ENCODE measurements at places on chromosomes 4 and X.

GRCh38 chr4:57071326-57071725 is 38.9 kb downstream of the IGFBP7 start:
- no peak for DNase-seq

- DNase-seq, result peak; percentile 5
Measured at GRCh38 chrX:51568586-51568985, 50.1 kb downstream of the CENPVL3 start.

DNA sequence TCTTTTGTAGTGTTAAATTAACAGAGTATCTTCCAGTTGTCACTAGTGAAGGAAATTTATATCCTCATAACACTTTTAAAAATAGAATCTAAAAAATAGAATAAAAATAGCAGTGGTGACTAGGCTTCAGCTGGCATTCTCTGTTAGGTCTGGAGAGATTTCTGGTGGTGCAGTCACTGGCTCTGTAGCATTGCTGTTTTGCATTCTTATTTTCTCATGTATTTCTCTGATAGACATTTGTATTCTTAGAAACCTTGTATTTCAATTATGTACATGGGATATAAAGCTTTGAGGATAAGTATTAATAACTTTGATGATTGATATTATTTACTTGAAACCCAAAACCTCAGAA is 87.6 kb downstream of the TMEM131L start:
- DNase-seq, result no peak

GRCh38 chr4:147064856-147065255 is 119.2 kb upstream of the TTC29 start:
- DNase-seq, result no peak

GRCh38 chr4:87078987-87079486 is 141.4 kb downstream of the KLHL8 start:
- DNase-seq, result no peak

DNA sequence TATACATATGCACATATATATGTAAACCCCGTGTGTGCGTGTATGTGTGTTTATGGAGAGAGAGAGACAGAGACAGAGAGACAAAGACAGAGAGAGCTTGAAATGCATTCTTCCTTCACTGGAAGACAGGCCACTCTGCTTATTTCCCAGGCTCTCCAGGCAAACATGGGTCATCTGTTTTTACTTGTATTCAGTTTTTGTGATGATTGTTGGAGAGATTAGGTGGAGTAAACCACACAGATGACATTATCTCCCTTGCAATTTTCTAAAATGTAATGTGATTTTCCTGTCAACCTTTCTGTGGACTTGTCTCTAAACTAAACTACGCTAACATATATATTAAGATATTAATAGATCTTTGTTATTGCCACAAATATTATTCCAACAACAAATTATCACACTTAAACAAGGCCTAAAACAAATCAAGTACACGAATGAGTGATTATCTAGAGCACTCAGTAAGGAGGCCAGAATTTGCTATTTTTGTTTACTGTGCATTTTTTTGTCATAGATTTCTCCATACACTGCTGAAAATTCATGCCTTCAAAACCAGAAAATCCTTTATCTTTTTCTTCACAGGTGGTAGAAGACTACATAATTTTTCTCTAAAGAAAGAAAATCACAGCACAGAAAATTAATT is 251.8 kb upstream of the SLIT2 start:
- no peak for DNase-seq

DNA sequence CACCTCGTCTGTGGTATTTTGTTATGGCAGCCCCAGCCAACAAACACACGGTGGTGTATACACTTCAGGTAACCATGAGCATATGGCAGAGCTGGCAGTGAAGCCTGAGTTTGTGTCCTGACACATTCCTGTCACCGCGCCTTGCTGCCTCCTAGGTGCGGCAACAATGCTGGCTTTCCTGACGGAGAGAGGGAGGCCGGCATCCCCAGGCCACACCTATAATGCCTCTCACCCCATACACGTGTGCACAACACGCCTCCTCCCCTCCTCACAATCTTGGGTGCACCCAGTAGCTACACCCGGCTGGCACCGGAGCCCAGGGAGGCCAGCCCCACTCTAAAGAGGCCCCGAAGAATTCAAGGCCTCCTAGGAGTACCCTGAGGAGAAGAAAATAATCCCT is 158.5 kb downstream of the NSUN7 start:
- no peak for DNase-seq

DNA sequence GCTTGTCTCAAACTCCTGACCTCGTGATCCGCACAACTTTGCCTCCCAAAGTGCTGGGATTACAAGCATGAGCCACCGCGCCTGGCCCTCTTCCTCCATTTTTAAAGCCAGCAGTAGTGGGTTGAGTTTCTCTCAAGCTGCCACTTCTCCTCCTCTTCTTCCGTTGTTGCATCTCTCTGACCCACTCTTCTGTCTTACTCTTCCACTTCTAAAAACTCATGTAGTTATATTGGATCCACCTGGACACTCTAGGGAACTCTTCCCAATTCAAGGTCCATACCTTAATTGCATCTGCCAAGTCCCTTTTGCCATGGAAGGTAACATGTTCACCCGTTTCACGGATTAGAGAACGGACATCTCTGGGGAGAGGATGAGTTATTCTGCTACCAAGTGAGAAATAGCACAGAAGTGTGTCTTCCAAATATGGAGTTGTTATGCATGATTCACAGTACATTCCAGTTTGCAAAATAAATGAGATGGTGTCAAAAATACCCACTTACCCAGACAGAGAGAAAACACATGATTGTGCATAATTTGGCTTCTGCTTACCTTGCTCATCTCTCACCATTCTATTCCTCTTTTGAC is 51.8 kb downstream of the GBA3 start:
- DNase-seq, result no peak

DNA sequence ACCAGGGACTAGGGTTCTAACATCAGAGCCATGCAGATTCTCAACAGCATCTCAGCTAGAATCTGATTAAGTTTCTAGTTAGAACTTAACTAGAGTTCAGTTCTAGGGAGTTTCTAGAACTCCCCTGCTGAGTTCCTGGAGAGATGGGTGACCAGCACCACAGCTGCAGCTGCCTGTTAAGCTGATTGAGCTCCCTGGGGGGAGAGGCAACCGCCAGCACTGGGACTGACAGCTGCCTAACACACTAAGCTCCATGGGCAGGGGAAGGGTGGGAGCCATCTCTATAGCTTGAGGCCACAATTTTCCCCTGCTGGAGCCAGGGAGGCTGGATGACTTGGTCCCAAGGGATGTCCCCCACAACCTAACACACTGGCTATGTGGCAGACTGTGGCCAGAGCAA is 84.2 kb downstream of the CHIC1 start:
- no peak for DNase-seq

- peak; percentile 37 for DNase-seq
Measured at GRCh38 chr4:22090661-22091351, 142.2 kb upstream of the KCNIP4 start.

GRCh38 chrX:19897091-19897490 is 9.7 kb upstream of the SH3KBP1 start:
- DNase-seq, result no peak

DNA sequence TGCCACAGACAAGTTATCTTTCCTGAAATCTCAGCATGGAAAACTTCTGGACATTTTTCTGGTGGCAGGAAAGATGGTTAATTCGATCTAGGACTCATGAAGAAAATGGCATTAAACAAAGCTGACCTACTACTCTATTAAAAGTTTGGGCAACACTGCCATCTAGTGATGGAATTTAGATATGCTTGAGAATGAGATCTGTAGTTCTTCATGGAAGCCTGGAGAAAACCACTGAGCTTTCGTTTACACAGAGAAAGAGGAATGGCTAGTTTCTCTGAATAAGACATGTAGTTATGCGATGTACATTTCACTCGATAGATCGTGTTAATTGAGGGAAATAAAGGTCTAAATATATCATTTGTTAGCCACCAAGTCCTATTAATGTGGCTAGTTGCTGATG is 51.7 kb upstream of the CHRDL1 start:
- DNase-seq, result peak; percentile 32

GRCh38 chr4:4770610-4771009 is 88.9 kb upstream of the MSX1 start:
- DNase-seq, result no peak

GRCh38 chrX:25241461-25241860 is 225.7 kb upstream of the ARX start:
- DNase-seq, result no peak

DNA sequence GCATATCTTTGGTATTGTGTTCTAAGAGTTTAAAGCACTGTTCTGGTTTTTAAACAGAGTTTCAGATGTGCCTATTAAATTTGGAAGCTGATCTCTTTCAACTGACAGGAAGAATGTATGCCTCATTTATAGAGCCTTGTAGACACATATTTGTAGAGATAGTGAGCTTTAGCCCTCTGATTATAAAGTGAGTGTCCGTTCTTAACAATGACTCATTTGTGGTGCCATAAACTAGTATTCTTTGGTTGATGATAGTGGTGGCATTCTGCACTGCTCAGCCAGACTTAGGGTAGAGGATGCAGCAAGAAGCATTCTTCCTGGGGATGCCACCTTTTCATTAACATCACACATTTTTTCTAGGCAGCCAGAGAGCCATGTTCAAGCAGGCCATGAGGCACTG is 121.7 kb downstream of the TLL1 start:
- DNase-seq, result no peak

- DNase-seq, result no peak
Measured at GRCh38 chr4:24260923-24261564, 323.3 kb downstream of the DHX15 start.

DNA sequence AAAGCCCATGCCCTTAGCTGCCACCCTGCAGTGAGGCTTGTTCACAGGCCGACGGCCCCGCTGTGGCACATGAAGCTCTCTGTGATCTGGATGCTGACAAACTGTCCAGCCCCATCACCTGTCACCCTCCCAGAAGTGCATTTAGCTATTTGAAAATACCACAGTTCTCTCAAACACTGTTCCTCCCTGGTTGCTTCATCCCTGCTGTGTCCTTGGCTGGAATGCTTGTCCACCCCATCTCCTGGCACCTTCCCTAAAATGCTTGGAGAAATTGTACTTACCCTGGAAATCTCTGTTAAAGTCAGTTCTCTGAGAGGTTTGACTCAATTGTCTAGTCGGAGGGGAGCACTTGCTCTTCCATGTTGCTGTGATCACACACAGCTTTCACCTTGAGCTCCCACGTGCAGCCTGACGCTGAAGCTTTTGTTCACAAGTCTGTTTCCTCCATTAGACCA is 10.1 kb downstream of the SYNPO2 start:
- no peak for DNase-seq

GRCh38 chr4:37889849-37890800 is 759 bp upstream of the TBC1D1 start:
- DNase-seq, result no peak

DNA sequence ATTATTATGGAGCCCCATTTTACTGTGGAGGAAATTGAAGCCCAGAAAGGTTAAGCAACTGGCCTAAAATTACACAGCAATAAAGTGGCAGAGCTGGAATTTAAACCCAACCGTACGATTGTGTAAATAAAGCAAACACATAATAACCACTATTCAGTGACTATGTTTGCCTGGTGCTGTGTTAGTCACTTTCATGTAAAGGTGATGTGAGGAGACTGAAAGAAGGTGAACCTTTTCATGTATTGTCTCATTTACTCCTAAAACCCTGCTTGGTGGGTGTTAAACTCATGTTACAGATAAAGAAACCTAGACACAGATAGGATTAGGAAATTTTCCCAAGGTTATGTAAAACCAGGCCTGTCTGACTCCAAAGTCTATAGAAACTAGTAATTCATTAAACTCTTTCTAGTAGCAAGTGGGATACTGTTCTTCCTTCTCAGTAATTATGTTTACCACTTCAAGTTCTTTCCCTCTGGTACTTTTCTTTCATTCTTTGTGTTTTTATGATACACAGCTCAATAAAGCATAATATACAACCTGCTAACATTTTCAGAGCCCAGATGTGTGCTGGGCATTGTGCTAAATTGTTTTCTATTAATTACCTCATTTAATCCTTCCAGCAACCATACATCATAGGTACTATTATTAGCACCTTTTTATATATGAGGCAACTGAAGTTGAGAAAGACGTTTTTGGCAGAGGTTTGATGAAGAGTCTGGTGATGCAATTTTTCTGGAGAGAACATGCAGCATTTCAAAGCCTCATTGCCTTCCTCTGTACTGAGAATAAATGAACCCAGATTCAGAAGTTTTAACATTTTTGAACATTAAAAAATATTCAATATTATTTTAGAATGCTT is 202.7 kb downstream of the SPRY1 start:
- peak; percentile 54 for DNase-seq

DNA sequence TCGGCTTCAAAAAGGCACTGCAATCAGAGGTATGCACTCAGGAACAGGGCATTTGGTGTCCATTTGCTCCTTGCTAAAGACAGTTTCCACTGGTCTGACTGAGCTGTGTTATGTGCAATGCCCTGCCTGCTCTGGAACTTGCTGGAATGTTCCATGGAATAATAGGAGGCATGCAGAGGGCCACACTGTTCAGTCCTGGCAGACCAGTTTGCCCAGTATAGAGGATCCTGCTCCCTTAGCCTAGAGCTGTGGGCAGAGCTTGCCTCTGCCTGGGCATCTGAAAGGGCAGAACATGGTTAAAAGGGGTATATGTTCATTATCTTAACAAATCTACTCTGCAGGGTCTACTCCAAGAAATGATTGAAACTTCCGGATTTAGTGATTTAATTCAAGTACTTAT is 27.8 kb upstream of the CD99L2 start:
- DNase-seq, result no peak

DNA sequence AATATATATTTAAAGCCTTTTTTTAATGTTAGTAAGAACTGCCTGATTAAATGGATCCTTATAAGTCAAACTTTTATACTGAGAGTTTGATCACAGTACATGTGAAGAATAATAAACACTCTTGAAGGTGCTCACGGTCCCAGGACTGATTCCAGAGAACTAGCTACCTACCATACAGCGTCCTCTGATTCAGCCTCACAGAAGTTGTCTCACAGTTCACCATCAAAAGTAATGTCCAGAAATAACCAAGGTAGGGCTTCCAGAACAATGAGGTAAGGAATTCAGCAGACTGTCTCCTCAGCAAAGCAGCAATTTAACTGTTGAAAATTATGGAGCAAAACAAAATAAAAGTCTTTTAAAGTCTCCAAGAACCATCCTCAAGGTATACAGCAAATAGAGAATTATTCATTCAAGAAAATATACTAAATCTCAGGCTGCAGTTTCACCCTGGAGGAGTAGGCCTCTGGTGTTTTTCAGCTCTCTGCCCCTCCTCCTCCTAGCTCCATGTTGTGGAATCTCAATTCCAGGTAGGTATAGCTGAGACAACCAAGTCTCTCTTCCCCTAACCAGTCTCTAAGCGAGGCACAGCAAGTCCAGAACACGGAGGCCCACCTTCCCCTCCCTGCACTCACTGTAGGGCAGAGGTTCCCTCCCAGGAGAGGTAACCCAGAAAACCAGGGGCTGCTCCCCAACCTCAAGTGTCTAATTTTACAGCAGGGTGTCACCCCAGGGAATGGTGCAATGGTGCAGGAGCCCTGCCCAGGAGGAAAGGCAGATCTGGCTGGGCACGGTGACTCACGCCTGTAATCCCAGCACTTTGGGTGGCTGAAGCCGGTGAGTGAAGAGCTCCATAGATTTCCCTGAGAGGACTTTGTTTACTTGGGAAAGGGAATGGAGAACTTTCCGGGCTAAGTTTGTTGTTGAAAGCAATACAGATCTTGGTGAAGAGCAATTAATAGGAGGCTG is 28.6 kb downstream of the FAM241A start:
- no peak for DNase-seq

- DNase-seq, result no peak
Measured at GRCh38 chrX:1851527-1851926, 236.7 kb downstream of the ASMT start.

Measured in fibroblast of skin of left quadriceps (primary cell).